Dermis blood vessel endothelial cell (primary cell): ENCODE measurements at places on chromosomes 11 and 22. TPM values are rescaled to one million over a fixed set of nuclear protein-coding genes. Genes with fewer than 3 reads are reported as not detected.

- no peak for DNase-seq
Measured at GRCh38 chr22:39894554-39895092, 1.1 kb upstream of the ENTHD1 start.

DNA sequence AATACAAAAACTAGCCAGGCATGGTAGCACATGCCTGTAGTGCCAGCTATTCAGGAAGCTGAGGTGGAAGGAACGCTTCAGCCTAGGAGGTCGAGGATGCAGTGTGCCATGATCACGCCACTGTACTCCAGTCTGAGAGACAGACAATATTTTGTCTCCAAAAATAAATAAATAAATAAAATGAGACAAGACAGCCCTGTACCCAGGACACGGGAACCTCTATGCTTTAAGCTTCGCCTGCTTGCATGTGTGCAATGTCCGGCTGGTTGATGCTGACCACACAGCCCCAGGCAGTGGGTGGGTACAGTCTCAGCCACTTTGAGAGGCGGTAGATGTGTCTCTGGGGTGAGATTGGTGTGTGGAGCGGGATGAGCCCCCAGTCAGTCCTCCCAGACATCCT is 52.0 kb upstream of the MPEG1 start:
- DNase-seq = no peak

DNA sequence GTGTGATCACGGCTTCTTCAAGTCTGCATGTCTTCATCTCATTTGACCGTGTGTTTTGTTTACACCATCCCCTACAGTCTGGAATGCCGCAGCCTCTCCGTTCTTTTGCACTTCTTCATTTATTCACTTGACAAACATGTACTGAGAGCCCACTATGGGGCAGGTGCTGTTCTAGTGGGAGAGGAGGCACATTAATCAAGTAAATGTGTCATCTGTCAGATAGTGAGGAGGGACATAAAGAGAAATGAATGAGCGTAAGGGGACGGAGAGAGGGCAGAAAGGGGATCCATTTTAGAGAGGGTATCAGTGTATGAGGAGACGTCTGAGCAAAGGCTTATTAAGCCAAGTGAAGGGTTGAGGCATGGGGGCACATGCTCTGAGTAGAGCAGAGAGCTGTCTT is 54.0 kb upstream of the CECR2 start:
- DNase-seq = no peak

Gene BATF2
- 0.34 and 1.1 TPM in 2 replicates for total RNA-seq

- DNase-seq = no peak
Measured at GRCh38 chr11:63802637-63803414, 10.4 kb upstream of the SPINDOC start.

GRCh38 chr11:69859275-69859934 is 40.2 kb upstream of the FGF3 start:
- no peak for DNase-seq
